ENCODE measurements at places on chromosomes 2 and 18.

- no peak for DNase-seq
These were observed 63.3 kb downstream of the LIPG start for GRCh38 chr18:49625021-49625691.

DNA sequence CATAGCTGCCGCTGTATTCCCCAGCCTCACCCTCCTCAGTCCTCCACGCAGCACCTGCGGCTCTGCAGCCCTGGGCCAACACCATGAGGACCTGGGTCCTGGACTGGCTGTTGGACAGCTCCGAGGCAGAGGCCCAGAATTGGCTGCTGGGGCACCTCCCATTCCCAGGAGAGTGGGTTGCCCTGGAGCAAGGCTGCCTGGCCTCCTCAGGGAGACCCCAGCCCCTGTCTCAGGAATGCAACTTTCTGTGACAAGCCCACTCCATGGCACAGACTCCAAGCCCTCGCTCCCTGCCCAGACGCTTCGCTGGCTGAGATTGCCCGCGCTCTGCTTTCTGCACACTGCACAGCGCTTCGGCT is 33.0 kb downstream of the CYP26B1 start:
- DNase-seq: no peak

DNA sequence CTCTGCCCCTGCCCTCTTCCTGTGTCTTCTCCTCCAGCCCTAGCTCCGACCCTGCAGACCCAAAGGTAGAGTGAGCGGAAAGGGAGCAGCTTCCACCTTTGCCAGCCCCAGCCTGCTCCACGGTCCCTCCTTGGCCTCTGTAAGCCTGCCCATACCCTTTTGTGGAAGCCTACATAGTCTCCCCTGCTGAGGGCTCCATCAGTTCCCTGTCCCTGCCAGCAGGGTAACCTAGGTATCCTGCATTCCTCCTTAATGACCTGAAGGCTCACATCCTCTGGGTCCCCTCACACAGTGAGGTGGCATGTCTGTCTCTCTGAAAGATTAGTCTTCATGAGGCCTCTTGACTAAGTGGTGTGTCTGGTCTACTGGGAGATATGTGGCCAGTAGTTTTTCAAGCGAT is 20.5 kb upstream of the ACKR3 start:
- no peak for DNase-seq

GRCh38 chr18:58557008-58557435 is 71.9 kb downstream of the ALPK2 start:
- DNase-seq: no peak

- DNase-seq: no peak
These were observed 161.7 kb downstream of the INSIG2 start for GRCh38 chr2:118250001-118250400.

GRCh38 chr18:49127471-49128190 is 176.9 kb upstream of the SMAD7 start:
- peak; percentile 16 for DNase-seq

GRCh38 chr18:75962036-75962572 is 532.9 kb downstream of the ZNF516 start:
- DNase-seq: no peak

DNA sequence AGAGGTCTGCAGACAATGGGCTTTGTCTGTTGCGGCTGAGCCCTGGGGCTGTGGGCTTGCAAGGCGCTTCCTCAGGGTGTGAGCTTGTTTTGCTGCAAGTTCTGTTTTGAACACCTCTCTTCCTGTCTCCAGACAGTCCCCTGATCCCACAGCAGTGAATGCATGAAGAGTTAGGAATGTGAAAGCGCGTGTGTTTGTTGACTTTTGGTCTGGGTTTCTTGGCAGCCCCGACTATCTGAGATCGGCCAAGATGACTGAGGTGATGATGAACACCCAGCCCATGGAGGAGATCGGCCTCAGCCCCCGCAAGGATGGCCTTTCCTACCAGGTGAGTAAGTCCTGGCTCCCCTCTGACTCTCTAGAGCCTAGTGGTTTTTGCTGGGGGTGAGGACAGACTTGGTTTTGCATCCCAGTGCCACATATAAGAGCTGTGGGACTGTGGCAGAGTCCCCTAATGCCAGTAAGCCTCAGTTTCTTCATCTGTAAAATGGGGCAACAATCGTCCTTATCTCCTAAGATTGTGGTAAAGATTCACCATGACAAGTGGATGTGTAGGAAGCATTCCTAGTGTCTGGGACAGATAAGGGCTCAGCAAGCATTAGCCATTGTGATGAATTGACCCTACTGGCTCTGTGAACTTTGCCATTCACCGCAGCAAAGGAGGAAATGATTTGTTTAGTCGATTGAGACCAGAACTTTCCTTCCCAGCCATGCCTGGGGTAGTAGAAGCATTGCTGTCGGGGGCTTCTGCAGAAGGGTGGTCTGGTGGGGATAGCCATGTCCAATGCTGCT is 3.0 kb downstream of the LBH start:
- DNase-seq: peak; percentile 81

- DNase-seq: no peak
These were observed 389.7 kb upstream of the ATP5MC3 start for GRCh38 chr2:175571078-175571653.
